Tibial nerve (tissue), 4 donors: ENCODE measurements at places on chromosomes 11 and 22. TPM values are rescaled to one million over a fixed set of nuclear protein-coding genes. Genes with fewer than 3 reads are reported as not detected.

- no peak for DNase-seq
These were observed 539.3 kb downstream of the OPCML start for GRCh38 chr11:132992838-132993631.

DNA sequence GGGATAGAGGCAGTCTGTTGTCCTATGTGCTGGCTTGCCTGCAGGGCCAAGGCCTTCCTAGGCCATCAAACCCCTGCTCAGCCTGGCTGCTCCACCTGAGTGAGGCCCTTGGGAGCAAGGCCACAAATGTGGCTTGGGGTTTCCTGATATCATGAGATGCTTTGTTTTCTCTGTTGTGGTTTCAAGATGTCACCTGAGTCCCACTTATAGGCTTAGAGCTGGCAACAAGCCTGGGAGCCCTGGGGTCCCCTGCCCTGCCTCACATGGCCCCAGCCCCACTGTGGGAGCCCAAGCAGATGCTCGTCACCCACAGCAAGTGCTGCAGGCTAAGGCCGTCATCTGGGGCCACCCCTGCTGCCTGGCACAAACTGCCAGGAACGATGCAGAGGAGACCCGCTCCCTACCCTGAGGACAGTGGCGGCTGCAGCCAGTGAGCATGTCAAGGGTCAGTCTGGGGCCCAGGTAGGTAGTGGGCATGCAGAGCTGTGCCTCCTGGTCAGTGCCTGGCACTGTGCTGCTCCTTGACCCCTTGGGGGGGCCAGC lies 75.4 kb upstream of the KCNQ1OT1 start:
- DNase-seq, result peak; percentile 6

DNA sequence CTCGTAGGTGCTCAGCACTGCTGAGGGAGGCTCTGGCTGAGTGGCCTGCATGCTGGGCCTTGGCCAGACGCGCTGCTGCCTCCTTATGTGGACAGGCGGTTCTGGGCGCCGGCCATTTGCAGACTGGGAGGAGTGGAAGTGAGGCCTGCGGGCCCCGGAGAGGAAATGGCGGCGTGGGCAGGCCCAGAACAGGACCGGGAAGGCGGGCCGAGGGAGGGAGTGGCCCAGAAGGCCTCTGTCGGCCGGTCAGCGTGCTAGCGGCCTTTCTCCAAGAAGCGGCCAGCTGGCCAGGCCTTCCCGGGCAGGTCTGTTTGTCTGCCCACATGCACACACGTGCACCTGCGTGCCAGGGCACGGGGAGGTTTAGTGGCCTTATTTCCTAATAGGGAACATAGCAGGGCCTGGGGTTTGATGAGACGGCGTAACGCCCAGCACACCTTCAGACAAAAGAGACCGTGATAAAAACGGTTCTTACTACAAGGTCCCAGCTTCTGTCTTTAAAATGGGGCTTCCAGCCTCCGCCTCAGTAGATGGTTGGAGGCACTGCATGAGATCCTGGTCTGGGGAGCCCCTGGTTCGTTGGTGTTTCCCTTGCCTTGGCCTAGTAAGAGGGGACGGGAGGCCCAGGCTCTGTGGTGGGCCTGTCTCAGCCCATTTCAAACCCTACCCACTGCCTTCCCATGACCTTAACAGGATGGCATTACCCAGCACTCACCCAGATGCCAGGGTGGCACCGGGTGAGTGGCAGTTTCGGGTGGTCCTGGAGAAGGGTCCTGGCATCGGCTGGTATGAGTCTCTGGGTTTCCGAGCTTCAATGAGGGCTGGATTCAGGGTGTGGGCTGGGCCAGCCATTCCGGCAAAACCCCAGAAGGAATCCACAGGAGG lies 65.1 kb upstream of the PPARA start:
- DNase-seq, result peak; percentile 75

DNA sequence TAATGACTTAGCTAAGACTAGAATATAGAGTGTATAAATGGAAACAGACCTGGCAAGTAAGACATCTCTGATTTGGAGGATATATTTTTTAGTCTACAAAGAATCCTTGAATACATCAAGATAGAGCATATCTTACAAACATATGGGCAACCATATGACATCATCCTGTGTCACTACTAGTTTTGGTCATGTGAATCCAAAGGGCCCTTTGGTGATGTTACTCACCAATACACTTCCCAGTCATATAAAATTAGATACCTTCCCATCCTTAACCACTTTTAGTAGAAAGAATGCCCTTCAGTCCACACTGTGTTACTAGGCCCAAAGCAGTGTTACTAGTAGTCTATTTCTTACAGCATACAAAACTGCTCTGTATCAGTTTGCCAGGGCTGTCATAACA lies 31.6 kb downstream of the GRIA4 start:
- DNase-seq, result no peak

DNA sequence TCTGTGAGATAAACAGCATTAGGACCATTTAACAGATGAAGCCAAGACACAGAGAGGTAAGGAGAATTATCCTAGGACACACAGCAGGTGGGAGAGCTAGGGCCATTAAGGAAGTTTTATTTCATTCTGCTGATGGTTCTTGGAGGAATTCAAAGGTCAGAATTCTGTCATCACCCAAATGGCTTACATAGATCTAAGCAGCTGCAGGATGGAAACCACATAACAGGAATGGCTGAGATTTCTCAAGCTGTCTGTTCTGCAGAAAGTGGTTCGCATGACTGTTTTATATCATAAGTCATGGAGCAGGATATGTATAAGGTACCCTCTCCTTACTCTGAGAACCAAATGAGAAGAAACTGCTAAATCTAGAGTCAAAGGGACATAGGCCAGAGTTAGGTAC lies 163.2 kb upstream of the NARS2 start:
- DNase-seq, result no peak

DNA sequence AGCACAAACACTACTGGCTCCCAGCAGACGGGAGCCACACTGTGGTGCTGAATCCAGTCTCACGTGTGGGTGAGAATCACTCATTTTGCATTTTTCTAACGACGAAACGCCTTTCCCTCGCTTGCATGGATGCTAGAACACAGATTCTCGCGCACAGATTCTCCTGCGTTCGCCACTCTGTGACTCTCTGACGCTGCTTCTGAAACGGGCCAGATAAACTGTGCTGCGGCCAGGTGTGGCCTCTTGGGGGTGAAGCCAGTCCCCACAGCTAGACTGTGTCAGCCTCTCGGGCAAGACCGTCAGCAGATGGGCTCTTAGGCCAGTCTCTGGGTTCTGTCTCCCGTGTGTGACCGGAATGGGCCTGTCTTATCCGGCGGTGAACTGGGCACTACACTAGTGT lies 44.6 kb downstream of the TRMU start:
- no peak for DNase-seq

DNA sequence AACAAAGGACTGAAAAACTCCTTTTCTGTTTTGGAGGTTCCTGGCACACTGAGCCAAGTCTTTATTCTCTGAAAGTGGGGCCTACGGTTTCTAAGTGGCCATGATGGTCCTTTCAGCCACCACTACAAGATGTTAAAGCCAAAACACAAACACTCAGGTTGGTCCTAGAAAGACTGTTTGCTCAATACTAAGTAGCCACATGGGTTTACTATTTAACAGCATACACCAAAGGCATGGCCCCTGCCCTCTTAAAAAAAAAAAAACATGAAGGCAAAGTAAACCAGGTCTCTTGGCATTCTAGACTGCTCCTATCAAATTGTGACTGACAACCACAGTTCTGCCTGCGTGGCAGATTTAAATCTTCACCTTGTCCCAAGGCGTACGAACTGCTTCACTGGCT lies 123.6 kb upstream of the BID start:
- DNase-seq, result no peak

DNA sequence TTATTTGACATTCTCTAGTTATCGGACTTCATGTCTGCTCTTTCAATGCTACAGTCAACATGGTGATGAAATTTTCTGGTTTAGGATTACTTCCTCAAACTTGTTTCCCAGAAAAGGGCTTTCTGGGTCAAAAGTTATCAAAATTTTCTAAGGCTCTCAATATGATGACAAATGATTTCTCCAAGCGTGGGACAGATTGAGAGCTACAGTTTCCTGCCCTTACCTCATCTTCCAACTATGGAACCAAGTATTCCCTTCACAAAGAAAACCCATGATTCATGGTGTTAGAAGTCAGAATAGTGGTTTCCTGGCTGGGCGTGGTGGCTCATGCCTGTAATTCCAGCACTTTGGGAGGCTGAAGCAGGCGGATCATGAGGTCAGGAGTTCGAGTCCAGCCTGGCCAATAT lies 17.8 kb downstream of the MYO18B start:
- no peak for DNase-seq

DNA sequence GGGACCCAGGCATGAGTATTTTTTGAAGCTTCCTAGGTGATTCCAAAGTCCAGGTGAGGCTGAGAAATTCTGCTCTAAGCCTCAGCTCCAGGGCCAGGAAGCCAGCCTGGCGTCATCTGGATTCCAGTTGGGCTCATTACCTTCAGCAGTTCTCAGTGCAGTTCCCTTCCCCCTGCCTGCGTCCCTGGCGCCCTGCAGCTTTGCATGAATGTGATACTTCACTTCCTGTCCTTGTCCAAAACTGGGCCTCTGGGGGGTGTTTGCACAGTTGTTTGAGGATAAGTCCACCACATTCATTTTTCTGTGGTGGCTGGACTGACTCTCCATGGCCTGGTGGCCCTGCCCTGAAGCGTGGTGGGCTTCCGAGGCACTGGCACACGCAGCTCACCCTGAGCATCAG lies 98.1 kb downstream of the TENM4 start:
- no peak for DNase-seq

- no peak for DNase-seq
These were observed 743.8 kb downstream of the NTM start for GRCh38 chr11:132114185-132114584.

- no peak for DNase-seq
These were observed 267.2 kb downstream of the TENM4 start for GRCh38 chr11:79173615-79174014.

MS4A4E gene
- 15.1 TPM for total RNA-seq
